Activated CD4-positive, alpha-beta T cell treated with anti-CD3 and anti-CD28 coated beads, Interleukin-2, amount 50 U/mL, for 4 hours (primary cell): ENCODE measurements at places on chromosomes 6 and 20.

DNA sequence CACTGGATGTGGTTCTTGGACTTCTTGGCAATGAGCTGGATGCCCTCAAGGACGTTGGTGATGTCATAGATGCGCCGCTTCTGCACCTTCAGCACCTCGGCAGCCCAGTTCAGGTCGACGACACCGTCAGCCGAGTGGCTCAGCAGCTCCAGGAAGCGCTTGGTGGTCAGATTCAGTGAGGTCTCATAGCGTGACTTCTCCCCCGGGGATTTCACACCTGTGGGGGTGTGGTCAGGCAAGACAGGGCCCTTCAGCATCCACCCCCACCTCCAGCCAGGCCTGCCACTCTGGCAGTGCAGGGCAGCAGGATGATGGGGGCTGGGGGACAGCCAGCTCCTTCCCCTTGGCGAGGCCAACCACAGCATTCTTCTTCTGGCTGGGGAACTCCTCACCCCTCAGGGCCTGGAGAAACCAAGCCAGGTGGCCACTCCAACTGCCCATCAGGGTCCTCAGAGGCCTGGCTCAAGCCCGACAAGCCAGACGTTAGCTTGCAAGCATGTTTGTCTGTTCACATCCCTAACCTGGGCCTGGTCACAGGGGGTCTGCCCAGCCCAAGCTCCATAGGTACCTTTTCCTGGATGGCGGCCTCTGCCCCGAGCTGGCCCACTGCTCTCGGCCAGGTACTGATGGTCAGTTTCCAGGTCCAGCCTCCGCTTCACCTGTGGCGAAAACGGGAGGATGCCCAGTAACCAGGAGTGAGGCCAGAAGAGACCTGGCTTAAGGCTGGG lies 5.7 kb upstream of the NECAB3 start:
- DNase-seq: peak; percentile 12

GRCh38 chr6:66662721-66663507 lies 955.9 kb upstream of the EYS start:
- no peak for DNase-seq

- no peak for DNase-seq
Observed at GRCh38 chr6:47116606-47117005, 74.5 kb upstream of the ADGRF1 start.

GRCh38 chr6:29709188-29709587 lies 14.0 kb upstream of the HLA-F start:
- no peak for DNase-seq

DNA sequence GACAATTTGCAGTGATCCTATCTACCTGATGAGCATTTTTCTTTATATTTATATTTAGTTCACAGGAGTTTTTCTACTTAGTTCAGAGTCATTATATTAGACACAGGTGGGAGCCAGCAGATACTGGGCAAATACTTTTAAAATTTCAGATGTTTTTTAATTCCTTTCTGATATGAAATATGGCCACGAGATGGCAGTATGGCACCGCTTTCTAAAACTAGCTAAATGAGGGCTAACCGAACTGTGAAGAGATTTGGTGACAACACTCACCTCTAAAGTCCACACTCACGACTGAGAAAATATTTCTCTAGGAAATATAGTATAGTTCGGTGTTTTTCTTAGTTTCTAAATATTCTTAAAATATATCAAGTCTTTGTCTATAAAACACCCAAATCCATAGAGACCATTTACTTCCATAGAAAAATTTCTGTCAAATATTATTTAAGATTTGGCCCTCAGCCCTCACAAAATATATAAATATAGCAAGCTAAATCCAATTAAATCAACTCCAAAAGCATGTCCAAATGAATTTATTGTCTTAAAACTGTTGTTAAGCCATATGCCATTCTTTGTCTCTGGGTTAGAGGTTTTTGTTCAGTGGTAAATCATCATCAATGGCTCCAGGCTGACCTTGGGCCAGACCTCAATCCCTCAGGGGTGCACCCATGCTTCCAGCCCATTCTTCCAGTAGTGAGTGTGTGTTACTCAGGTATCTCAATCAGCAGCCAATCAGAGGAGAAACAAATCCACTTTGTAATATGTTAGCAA lies 63.6 kb downstream of the HUS1B start:
- peak; percentile 67 for DNase-seq
